ENCODE measurements at places on chromosomes 12 and 14. TPM values are rescaled to one million over a fixed set of nuclear protein-coding genes. Genes with fewer than 3 reads are reported as not detected.

DNA sequence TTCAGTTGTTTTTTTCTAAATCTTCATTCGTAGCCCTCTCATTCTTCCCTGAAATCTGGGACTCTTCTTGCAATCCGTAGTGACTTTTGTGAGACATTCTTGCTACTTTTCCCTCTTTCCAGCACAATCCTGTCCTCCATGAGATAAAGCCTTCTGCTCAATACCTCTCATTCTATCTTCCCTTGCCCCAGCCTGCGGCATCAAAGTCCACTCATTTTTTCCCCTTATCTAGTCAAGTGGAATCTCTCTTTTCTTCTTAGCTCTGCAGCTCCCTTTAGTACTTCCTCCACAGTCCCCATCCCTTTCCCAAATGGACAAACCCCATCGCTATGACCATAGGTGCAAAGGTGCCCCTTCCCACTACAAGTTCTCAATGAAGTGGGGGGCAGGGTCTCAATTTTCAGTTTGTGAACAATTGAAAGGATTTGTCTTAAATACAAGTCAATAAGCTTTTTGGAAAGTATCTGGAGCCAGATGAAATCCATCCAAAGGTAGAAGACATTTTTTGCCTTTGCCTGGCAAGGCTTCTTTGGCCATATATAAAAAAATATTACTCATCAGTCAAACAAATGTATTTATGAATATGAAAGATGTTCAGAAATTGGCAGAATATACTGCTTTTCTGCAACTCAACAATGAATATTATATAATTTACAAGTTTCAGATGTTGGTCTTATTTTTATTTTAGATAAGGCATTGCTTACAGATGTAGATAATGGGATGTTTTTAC, 179.4 kb downstream of the SNAPC1 start:
- DNase-seq: no peak

DNA sequence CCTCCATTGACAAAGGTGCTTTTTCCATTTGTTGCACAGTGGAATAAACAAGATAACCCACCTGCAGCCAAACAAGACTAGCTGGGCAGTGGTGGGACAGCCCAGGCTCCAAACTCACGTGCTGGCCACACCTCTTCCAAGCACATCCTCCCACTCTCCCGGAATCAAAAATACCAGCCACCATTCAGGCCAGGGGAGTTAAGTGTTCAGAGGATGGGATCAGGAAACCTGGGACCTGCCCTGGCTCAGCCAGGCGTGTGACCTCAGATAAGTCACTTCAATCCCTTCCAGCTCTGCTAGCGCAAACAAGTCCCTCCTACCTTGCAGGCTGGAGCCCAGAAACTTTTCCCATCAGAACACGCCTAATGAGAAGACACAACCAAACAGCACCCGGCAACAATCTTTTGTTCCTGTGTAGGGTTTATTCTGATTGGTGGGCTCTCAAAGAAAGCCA, 43.3 kb downstream of the ACTN1 start:
- DNase-seq: no peak

- DNase-seq: no peak
Observed at GRCh38 chr14:96734076-96734622, 63.0 kb upstream of the VRK1 start.

DNA sequence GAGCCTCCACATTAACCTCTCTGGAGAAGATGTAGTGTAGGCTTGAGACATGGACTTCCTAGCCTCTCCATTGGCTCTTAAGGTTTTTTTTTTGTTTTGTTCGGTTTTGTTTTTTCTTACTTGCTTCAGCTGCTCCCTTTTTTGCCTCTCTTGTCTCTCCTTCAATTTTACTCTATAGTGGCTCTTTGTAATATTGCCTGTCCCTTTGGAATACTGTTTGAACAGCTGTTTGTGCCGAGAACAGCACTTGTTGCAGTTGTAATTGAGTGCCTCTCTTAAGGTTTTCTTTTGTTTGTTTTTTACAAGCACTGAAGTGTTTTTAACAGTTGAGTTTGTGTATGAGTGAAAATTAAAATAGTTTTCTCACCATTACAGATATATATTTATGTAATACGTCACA, 567.7 kb downstream of the LRFN5 start:
- DNase-seq: no peak

DNA sequence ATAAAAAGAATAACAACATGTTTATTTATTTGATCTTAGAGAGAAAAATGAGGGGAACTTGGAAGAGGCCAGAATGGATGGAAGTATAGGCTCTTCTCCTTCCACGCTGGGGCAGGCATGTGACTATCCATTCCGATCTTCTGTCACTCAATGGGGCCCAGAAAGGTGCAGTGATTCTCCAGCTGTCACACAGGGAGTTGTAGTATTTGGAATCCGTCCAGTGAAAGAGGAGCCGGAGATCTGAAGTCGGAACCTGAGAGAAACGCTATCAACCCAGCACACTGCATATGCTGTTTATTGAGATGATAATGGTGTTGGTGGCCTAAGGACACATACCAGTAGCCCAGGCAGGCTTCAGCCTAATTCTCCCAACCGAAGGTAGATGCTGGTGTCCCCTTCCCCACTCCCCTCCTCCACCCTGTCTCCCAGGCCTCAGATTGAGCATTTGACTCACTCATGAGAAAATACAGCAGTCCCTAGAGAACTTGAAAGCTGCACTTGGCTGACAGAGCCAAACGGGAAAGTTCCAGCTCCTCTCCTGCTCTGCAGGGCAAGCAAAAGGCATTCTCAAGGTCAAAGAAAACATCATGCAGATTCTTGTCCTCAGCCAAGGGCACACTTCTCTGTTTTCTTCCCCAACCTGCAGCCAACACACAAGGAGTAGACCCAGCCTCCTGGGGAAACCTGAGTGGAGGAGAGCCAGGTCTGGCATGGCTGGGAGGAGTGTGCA, 100.4 kb downstream of the IRF2BPL start:
- no peak for DNase-seq

DNA sequence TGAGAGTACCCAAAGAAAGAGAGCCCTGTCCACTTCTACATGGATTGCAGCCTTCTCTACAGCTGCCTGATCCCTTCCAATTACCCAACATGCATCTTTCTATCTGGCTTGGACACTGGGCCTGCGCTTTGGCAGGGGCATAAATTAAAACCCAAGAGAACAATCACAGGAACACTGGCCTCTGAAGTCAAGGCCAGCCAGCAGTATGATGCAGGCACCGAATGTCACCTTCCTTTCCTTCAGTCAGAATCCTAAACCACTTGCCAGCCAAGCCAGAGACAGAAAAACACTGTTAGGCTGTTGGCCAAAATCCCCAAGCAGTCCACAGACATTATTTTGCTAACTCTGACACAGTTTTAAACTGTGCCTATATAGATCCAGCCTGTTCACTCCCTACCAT, 113.7 kb downstream of the DUSP6 start:
- DNase-seq: no peak

- DNase-seq: no peak
Observed at GRCh38 chr14:101932673-101933072, 31.7 kb upstream of the DYNC1H1 start.

GRCh38 chr14:50808053-50808452, 22.9 kb downstream of the NIN start:
- DNase-seq: no peak

BIN2 gene
- total RNA-seq: 1.2 TPM

FMNL3 gene
- 9.0 TPM for total RNA-seq

CLEC2D gene
- total RNA-seq: 15.5 TPM

ARPC3 gene
- total RNA-seq: 121 TPM

AKAP6 gene
- total RNA-seq: 102 TPM

RERGL gene
- total RNA-seq: 2.0 TPM

TAS2R7 gene
- 0.41 TPM for total RNA-seq

DPPA3 gene
- total RNA-seq: not detected

CFAP73 gene
- not detected for total RNA-seq

All from frontal cortex (tissue), 4 donors.